ENCODE measurements at places on chromosomes 2 and 18.
A peak's percentile ranks its signal among the peaks of the same experiment; 100 is the strongest.

GRCh38 chr18:63119647-63120046 is 199.9 kb downstream of the BCL2 start:
- peak; percentile 15 for DNase-seq

GRCh38 chr2:170530284-170530745 is 184.8 kb upstream of the SP5 start:
- DNase-seq, result peak; percentile 79

DNA sequence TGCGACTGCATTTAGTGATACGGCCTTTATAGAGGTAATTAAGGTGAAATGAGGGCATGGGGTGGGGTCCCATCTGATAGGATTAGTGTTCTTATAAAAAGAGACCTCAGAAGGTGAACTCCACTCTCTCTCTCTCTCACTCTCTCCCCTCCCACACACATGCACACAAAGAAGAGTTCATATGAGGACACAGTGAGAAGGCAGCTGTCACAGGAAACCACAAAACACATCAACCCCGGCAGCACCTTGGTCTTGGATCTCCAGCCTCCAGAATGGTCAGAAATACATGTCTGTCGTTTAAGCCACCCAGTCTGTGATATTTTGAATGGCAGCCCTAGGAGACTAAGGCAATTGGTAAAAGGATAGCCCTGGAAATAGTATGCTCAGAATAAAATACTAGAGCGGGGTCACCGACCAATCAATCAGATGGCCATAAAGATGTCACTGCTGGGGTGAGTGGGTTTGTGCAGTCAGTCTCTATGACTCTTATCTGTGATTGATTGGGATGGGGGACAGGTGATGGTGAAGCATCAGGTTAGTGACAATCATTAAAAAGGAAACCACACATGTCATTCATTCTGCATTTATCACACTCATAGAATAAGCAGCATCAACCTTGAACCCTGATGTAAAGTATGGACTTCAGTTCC is 118.9 kb upstream of the POU3F3 start:
- no peak for DNase-seq

DNA sequence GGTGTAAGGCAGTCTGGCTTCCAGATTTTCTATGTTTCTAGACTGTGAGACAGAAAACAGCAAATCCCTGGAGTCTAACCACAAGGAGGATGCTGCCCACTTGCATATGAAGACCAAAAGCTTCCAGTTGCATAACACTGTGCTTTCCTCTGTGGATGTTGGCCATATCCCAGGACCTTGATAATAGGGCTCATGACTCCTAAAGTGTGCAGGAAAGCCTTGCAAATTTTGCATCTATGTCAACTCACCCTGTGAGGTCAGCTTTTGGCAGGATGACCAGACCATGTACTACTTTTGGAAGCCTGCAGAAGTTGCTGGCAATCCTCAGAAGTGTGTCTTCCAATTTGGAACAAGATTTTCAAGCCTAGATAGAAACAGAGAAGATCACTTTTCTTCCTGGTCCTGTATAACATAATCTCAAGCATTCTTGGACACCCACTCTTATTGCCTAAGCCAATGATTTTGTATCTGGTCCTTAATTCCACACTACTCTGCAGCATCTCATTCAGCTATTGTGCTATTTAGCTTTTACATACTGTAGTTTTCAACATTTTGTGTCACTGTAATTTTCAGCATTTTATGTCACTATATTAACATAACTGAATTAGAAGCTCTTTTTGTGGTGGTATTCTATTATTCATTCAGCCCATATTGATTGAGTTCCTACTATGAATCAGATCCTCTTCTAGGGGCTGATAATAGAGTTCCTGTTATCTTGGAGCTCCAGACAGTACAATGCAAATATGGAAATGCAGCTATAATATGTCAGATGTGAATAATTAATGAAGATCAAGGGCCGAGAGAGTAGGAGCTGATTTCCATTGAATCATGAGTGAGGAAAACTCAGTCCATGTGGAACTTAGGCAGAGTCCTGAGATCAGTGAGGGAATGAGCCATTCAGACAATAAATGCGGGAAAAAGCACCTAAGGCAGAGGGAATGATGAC is 85.3 kb upstream of the RAB27B start:
- DNase-seq, result peak; percentile 99

DNA sequence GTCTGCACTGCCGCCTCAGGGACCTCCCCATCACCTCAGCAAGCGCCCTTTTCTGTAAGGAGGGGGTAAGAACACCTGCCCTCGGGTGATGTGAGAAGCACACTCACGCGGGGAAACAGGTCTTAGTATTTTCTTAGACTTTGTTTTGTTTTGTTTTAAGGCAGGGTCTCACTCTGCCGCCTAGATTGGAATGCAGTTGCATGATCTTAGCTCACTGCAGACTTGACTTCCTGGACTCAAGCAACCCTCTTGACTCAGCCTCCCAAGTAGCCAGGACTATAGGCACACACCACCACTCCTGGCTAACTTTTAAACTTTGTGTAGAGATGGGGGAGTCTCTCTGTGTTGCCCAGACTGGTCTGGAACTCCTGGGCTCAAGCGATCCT is 37.1 kb downstream of the RAMP1 start:
- no peak for DNase-seq

All from fibroblast of gingiva (primary cell).